ENCODE measurements at places on chromosomes 2 and 18.
A peak's percentile ranks its signal among the peaks of the same experiment; 100 is the strongest.

DNA sequence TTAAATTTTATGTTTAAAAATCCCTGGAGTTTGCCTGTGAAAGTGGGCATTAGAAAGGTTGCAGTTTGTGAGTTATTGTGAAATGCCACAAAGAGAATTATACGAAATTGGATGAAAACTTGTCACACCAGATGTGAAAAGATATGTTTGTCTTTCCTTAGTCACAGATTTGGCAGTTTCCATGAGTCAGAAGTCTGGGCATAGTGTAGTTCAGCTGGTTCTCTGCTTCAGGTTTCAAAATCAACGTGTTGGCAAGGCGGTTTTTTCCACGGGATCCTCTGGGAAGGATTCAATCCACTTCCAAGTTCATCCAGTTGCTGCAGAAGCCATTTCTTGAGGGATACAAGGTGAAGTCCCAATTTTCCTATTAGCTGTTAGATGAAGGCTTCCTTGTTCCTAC, 658.0 kb upstream of the CDH2 start:
- DNase-seq: no peak

GRCh38 chr2:101341901-101342624, 33.6 kb upstream of the RNF149 start:
- DNase-seq: peak; percentile 45

DNA sequence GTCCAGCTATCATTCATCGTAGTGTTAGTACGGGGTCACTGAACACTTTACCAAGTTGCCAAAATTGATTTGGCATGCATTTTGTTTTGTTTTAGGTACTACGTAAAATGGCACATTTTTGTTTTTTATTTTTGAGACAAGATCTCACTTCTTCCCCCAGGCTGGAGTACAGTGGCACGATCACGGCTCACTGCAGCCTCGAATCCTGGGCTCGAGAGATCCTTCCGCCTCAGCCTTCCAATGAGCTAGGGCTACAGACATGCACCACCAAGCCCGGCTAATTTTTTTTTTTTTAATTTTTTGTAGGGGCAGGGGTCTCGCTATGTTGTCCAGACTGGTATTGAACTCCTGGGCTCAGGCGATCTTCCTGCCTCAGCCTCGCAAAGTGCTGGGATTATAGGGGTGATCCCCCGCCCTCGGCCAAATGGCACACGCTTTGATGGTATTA, 786 bp downstream of the TAF1B start:
- no peak for DNase-seq

GRCh38 chr2:108169982-108170625, 69.7 kb upstream of the SULT1C3 start:
- DNase-seq: no peak

DNA sequence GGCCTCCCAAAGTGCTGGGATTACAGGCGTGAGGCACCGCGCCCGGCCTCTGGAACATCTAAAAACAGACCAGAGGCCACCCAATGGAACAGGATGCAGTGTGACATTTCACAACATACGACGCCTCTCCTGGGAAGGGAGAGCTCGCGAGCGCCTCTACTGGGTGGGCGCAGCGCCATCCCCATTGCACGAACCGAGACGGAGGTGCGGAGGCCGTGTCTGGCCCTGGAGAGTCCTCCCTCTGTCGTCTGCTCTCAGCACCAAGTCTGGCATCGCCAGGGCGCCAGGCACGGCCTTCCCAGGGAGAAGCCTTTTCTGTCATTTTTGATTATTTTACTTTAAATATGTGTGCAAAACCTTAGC, 9.4 kb upstream of the GBX2 start:
- peak; percentile 68 for DNase-seq

DNA sequence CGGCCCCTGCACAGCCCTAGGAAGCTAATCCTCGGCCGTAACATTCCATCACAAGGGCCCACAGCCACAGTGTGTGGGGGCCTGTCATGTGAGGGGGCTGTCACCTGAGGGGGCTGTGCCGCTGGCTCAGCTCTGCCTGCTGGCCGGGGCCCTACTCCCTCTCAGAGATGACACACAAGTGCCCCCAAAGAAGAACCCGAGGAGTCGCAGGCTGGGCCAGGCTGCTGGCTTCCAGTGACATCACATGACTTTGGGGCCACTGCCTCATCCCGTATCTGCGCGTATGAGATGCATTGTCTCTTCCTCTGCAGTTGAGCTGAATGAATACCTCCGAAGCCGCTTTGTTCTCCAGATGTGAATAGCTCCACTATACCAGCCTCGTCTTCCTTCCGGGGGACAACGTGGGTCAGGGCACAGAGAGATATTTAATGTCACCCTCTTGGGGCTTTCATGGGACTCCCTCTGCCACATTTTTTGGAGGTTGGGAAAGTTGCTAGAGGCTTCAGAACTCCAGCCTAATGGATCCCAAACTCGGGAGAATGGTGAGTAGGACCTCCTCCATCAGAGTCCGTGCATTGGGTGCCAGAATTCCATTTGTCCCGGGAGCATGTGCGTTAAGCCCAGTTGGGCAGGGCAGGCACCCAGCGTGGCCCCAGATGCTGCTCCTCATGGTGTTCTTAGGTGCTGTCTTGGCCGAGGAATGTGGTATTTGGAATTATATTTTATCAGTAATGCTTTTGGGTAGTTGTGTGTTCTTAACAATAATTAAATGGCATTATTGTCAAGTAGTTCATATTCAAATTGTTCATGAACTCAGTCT, at the start of gene CNDP1:
TSS of gene CNDP1 (plus strand) at position 351 of the 820 bp plus-strand sequence. CDS start at position 519, 168 bp downstream.
- DNase-seq: no peak

Data from NCI-H1436 (cell line).